Cerebellar nuclear complex (tissue), 1 donor: ENCODE measurements at places on chromosomes 6 and 20.

DNA sequence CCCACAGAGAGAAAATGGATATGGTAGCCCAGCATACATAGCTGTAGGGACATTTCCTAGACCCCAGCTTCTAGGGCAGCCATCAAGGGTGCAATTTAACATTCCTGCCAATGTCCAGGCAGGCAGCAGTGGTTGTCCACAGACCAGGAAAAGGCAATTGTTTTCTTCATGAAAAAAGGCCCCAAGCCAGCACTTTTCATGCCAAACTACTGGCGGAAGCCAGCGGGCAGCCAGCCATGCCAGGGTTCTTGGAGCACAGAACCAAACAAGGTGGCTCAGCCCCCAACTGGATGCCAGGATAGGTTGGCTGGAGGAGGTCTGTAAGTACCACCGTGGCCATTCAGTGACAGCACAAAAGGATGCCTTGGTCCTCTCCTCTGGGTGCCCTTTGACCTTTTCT is 94.6 kb downstream of the BANF2 start:
- DNase-seq = no peak

- no peak for DNase-seq
These were observed 189.2 kb downstream of the ASCC3 start for GRCh38 chr6:100691972-100692371.

GRCh38 chr6:129599467-129599866 is 110.5 kb downstream of the ARHGAP18 start:
- DNase-seq = no peak

GRCh38 chr20:44762466-44763140 is 16.9 kb downstream of the KCNK15 start:
- DNase-seq = no peak

DNA sequence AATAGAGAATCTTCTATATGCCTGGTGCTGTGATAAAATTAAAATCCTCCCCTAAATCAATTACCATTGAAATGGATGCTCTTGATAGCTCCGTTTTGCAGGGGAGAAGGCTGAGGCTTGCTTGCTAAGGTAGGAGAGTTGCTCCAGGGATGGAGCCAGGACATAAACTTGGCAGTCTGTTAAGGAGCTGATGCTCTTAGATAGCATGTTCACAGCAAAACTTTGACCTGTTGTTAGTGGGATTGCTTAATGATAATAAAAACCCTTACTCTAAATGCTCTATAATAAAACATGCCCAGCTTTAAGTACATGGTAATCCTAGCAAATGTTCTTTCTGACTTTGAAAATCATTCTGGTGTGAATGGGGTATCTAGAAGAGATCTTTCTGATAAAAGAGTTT is 228.4 kb upstream of the JAG1 start:
- DNase-seq = no peak

DNA sequence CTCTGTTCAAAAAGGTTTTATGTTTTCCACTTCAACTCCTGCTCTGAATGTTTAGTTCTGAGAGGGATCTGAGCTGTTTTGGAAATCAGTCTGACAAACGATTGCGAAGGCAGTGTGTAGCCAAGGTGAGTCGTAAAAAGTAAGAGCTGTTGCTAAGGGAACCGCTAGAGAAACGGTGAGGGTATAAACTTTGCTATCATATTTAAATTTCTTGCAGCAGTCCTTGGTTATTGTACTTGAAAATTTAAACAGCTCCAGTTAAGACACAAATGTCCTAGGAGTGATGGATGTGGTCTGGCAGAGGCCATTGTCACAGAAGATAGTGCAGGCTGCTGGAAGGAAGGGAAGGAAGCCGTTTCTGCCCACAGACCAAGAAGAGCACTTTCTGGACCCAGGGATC is 64.9 kb upstream of the CITED2 start:
- no peak for DNase-seq

- no peak for DNase-seq
These were observed 205.9 kb downstream of the ZMYND8 start for GRCh38 chr20:47150403-47151152.

DNA sequence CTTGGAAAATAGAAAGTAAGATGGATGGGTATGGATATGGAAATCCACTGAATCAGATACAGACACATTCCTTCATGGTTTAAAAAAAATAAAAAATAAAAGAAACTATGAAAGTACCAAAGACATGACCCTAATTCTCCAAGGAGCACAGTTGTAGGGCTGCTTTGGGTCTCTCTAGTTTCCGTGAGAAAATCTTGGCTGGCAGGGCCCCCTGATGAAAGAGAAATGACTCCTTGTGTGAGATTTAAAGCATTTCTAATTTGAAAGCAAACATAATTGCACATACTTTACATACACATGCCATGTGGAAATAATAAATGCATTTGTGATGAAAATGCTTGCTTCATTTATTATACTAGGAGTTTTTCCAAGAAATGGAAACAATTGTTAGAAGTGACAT is 593.9 kb upstream of the BTBD3 start:
- no peak for DNase-seq

DNA sequence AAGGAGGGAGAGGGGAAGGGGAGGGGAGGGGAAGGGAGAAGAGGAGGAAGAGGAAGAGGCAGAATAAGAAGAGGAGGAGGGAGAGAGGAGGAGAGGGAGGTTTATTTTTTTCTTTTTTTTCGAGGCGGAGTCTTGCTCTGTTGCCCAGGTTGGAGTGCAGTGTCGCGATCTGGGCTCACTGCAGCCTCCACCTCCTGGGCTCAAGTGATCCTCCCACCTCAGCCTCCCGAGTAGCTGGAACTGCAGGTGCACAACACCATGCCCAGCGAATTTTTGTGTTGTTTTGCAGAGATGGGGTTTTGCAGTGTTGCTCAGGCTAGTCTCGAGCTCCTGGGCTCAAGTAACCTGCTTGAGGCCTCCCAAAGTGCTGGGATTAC is 6.1 kb upstream of the GJA10 start:
- DNase-seq = no peak

- DNase-seq = no peak
These were observed 109.4 kb downstream of the TNFAIP3 start for GRCh38 chr6:137976430-137976829.

GRCh38 chr20:61630816-61631215 is 378.8 kb downstream of the CDH4 start:
- no peak for DNase-seq

GRCh38 chr20:58077282-58077681 is 151.2 kb downstream of the ANKRD60 start:
- DNase-seq = no peak

DNA sequence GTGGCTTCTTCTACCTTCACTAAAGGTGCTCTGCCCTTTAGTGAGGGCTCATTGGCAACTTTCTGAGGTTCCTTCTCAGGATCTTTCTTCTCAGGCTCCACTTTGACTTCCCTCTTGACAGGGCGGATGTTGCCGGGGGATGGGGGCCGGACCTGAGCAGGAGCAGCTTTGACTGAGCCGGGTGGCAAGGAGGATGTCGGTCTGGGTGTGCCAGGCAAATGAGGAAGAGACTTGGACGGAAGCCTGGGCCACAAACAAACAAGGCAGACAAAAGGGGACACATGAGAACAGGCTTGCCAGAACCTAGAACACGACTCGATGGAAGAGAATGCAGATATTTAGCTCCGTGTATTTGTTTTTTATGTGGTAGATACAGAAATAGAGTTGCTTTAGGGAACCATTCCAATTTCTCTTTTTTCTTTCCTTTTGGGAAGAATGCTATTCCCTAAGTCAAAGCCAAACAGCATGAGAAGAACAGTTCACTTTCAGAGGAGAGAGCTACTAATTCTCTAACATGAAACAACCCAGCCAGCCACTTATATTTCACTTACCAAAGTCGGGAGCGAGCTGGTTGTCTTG is 76.2 kb upstream of the BCLAF1 start:
- peak; percentile 16 for DNase-seq
